ENCODE measurements at places on chromosomes 1 and 21.
A peak's percentile ranks its signal among the peaks of the same experiment; 100 is the strongest.

- no peak for DNase-seq
Measured at GRCh38 chr1:10484521-10484920, 9.8 kb downstream of the PEX14 start.

GRCh38 chr1:67514300-67514699 lies 84.1 kb upstream of the SERBP1 start:
- DNase-seq: no peak

DNA sequence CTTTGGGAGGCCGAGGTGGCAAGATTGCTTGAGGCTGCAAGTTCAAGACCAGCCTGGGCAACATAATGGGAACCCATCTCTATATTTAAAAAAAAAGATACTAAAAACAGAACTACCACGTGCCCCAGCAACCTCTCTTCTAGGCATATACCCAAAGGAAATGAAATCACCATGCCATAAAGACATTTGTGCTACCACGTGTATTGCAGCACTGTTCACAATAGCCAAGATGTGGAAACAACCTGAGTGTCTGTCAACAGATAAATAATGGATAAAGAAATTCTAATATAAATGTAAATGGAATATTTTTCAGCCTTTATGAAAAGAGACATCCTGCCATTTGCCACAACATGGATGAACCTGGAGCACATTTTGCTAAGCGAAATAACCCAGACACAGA lies 128.6 kb downstream of the PCNX2 start:
- DNase-seq: no peak

DNA sequence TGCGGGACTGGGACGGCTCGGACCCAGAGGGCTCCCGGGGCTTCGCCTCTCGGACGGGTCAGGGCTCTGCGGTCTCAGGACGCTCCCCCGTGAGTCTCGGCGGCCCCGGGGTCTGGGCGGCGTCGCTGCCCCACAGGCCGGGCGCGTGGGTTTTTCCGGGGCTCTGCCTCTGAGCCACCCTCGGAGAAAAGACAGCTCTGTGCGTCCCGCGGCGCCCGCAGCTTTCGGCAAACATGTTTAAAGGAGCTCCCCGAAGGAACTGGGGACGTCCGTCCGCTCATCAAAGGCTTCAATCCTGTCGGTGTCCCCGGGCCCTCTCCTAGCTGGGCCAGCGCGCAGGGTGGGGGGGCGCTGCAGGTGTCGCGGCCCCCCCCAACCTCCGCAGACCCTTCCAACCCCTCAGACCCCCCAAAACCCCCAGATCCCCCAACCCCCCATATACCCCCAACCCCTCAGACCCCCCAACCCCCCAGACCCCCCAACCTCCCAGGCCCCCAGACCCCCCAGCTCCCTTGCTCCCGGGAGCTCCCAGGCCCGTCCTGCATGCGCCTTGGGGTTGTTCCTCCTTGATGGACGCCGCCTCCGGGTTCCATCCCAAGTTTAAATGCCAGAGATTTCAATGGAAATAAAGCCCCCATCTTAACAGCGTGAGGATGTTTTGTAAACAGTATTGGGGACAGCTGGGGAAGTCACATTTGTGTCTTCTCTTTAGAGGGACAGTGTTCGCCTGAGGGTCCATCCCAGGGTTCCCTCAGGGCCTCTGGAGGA lies 996 bp upstream of the C1orf159 start:
- DNase-seq: no peak

DNA sequence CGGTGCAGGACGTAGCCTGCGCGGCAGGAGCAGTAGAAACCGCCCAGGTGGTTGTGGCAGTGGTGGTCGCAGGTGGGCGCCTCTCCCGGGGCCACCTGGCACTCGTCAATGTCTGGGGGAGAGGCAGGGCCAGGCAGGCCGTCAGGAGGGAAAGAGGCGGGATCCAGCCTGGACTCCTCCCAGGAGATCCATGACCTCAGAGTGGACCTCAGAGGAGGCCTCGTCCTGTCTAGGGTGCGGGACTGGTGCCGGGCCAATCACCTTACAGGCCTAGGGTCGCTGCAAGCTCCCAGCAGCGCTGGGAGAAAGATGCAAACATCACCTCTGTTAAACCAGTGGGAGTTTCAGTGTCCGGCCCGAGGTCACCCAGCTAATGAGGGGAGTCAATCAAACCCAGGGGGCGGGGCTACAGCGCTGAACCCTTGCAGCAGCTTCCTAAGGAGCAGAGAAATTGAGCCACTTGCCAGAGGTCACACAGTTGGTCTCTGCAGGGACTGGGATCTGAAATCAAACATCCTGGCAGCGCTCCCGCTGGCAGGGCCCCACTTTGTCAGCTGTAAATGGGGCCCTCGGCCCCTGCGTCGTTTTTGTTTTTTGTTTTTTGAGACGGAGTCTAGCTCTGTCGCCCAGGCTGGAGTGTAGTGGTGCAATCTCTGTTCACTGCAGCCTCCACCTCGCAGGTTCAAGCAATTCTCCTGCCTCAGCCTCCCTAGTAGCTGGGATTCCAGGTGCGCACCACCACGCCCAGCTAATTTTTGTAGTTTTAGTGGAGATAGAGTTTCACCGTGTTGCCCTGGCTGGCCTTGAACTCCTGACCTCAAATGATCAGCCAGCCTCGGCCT lies 1.4 kb downstream of the MASP2 start:
- DNase-seq: no peak

GRCh38 chr1:27617420-27617819 lies 13.5 kb upstream of the AHDC1 start:
- no peak for DNase-seq

- no peak for DNase-seq
Measured at GRCh38 chr1:153795934-153796785, 21.0 kb downstream of the SLC27A3 start.

- no peak for DNase-seq
Measured at GRCh38 chr1:51612447-51612961, 4.4 kb upstream of the OSBPL9 start.

DNA sequence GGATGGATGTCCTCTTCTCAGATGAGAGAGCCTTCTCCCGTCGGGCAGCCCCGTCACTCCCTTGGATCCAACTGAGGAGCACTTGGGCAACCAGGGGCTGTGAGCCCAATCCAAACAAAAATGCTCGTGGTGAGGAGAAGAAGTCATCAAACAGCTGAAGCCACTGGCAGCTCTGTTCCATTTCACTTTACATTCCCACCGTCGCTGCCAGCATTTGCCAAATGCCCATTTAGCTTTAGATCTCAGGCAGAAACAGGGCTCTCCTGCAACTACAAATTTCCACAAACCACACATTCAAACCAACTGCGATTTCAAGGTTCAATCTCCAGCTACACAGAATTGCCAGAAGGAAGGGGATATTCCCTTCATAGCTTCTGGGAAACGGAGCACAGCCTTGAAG lies 634.6 kb downstream of the SMYD3 start:
- no peak for DNase-seq

GRCh38 chr1:13478692-13479091 lies 35.1 kb downstream of the LRRC38 start:
- DNase-seq: no peak

DNA sequence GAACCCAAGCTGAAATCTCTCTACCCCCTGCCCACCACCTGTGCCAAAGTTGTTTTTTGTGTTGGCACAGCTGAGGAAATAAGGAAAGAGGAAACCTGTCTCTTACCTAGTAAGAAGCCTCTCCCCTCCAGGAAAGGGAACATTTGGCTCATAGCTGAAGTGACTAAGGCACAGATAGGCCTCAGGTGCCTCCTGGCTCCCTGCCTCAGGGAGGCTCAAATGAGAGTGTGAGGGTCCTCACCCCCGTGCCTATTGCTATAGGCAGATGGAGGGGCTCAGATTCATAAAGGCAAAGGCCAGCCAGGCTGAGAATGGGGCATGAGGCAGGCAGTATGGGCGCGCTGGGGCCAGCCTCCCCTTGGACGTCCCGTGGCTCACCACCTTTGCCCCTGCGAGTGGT lies 7.4 kb downstream of the SLC30A2 start:
- no peak for DNase-seq

DNA sequence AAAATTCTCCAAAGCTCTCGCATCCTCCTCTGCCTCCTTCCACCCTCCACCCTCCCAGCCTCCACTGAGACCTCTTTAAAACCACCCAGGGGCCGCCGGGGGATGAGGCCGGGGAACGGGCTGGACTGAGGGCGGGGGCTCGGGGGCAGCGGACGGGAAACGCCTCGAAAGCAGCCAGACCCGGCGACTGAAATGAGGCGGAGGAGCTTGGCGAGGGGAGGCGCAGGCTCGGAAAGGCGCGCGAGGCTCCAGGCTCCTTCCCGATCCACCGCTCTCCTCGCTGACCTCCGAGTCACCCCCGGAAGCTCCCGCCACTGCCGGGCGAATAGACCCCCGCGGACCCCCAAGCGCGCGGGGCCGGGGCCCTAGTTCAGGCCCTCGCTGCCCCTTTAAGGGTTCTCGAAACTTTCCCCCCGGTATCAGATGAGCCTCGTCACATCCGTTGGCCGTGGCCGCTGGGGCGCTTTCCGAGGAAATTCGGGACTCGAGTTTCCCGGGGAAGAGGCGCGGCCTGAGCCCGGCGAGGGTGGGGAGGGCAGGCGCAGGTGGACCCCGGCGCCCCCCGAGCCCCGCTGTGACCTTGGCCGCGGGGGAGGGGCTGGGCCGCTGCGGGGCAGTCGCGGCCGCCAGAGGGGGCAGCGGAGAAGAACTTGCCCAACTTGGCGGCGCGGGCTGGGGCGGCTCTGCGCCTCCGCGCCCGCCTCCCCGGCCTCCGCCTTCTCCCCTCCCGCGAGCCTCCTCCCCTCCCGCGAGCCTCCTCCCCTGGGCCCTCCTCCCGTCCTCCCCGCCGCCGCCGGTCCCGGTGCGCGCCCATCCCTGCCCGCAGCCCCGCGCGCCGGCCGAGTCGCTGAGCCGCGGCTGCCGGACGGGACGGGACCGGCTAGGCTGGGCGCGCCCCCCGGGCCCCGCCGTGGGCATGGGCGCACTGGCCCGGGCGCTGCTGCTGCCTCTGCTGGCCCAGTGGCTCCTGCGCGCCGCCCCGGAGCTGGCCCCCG lies at the start of gene BACE2:
BACE2 (plus strand) TSS at position 813 of the 995 bp plus-strand sequence; CDS start at position 917, 104 bp downstream.
- peak; percentile 81 for DNase-seq

- DNase-seq: no peak
Measured at GRCh38 chr1:67705735-67706453, 20.9 kb downstream of the GADD45A start.

DNA sequence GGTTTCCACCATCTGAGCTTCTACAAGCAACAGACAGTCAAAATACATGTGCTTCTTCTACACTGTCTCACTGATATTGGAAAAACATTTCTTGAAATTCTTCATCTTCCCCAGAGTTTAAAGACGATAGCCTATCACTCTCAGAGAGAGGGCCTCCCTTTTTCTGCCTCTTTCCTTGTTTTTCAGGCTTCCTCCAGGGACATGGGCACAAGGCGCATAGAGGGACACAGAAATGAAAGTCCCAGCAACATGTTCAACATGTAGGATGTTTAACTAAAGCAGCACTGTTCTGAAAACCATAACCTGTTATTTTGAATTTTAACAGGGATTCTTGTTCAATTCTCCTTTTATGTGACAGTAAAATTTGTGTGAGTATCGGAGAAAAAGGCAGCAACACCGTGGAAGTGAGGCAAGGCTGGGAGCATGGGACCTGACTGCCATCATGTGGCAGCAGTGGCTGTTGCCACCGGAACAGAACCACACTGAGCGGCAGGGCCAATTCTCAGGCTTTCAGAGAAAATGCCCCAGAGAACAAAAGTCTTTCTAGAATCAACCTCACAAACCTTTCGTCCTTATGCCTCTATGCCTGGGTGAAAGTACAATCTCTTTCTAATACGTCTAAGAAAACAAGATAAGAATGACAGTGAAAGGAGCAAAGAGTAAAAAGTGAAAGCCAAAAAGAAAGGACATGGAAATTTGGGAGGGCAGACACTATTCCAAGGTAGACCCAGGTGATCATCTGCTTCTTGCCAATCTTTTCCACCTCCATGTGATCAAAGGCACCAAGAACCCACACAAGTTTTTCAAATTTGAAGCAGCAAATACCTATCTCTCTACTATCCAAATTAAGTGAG lies 54.5 kb downstream of the PCNX2 start:
- peak; percentile 56 for DNase-seq

GRCh38 chr1:7551442-7551841 lies 219.7 kb upstream of the VAMP3 start:
- DNase-seq: no peak

DNA sequence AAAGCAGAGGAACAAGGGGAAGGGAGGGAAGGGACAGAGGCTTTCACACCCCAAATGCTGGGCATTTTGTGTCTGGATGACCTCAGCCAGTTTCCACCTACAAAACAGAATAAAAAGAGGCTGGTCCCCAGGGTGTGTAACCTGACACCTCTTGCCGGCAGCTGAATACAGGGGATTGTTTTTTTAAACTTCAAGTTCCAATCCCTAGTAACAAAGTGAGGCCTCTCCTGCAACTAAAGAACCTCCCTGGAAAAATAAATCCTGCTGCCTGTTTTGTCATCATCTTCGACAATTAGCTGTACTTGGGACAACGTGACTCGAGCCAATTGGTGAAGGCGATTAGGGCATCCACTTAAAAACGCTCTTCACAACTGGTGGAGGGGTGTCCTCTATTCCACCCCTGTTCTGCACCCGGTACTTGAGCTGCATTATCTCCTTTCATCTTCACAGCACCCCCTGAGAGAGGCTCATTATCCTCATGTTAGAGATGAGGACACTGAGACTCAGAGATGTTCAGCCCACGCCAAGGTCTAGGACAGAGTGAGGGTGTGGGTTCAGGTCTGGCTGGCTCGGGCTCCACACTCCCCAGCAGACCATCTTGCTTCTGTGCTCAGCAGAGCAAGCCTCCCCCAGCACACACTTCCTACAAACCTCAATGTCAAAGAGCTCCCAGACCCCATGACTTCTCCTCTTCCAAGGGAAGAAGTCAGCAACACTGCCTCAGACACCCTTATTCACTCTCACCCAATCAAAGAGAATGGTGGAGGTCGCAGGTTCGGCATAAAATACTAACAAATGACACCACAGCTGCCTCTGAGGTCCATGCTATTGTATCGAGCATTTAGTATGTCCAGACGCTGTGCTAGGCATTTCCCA lies 15.2 kb downstream of the ITPKB start:
- DNase-seq: peak; percentile 79

DNA sequence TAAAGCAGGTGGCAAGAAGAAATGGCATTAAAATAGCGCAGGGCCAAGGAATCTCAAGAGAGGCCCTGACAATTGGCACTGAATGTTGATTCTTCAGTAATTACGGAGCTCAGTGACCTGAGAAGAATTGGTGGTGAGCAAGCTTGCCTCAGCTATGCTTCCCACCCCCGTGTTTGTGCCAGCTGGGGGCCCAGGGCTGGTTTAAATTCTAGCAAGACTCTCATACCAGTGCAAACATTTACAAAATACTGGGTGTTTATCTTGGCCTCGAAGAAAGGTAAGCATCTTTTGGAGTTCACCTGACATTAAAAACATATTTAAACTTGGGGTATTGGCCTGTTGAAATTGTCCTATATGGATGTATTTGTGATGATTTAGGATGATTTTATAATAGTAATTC lies 296.7 kb upstream of the USP25 start:
- no peak for DNase-seq

DNA sequence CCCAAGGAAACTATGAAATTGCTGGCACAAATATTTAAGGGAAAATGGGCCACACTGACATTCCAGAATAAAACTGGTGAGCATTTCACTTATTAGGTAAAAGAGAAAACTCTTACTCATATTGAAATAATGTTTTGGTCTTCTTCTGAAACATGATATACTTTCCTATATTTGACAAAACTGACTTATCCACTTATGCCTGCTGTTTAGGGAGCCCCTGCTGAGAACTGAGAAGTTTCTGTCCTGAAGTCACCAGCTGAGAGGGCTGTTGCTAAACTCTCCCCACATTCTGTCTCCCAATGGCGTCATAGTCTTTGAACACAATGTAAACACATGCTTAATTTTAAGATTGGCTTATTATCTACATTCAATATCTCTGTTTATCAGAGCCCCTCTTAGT lies 46.8 kb upstream of the ZC3H11B start:
- DNase-seq: peak; percentile 75

GRCh38 chr1:203361945-203362719 lies 11.2 kb upstream of the FMOD start:
- DNase-seq: peak; percentile 53

- DNase-seq: no peak
Measured at GRCh38 chr1:1926886-1927660, 8.0 kb upstream of the TMEM52 start.
